Stimulated activated effector memory CD8-positive, alpha-beta T cell treated with anti-CD3 and anti-CD28 coated beads, Interleukin-12 subunit alpha, Interleukin-12 subunit beta, amount 100 ng/mL, for 72 hours (primary cell): ENCODE measurements at places on chromosomes 1 and 21.

DNA sequence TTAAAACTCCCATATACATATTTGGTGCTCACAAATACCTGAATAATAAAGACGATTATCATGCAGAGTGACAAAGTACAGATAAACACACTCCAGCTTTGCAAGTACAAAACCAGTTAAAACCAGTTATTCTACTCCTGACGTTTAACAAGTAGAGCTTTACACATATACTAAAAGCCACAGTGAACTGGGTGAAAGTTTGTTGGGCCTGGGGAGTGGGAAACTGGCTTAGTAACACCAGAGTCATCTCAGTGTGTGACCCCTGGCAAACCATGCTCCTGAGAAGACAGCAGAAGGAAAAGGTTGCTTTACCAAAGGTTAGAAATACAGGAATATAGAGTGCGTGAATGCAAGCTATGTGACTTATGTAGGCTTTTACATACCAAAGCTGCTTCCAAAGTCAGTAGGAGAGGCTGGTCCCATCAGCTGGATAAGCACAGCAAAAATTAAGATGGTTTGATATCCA lies 148.1 kb downstream of the NRIP1 start:
- no peak for DNase-seq

- no peak for DNase-seq
Measured at GRCh38 chr1:62068978-62069377, 125.7 kb upstream of the L1TD1 start.

GRCh38 chr21:39048064-39048463 lies 135.2 kb downstream of the PSMG1 start:
- DNase-seq, result no peak

DNA sequence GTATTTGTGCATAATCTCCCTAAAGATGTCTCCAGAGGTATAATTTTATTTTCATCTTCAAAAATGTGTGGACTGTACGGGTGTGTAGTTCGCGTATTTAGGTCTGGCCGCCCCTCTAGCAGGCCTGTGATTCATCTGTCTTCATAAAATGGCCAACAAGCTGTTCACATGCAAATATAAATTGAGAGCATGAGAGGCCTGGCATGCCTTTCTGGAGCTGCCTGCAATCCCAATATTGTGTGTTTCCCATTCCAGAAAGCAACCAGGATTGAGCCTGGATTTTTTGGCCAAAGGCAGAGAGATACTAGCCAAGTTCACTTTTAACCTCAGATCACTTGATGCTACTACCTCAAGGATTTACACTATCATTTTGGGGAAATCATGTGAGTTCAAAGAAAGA lies 197.2 kb downstream of the NFIA start:
- DNase-seq, result no peak

- no peak for DNase-seq
Measured at GRCh38 chr1:185281245-185281644, 35.8 kb downstream of the IVNS1ABP start.

GRCh38 chr1:170666541-170667254 lies 2.8 kb downstream of the PRRX1 start:
- no peak for DNase-seq

DNA sequence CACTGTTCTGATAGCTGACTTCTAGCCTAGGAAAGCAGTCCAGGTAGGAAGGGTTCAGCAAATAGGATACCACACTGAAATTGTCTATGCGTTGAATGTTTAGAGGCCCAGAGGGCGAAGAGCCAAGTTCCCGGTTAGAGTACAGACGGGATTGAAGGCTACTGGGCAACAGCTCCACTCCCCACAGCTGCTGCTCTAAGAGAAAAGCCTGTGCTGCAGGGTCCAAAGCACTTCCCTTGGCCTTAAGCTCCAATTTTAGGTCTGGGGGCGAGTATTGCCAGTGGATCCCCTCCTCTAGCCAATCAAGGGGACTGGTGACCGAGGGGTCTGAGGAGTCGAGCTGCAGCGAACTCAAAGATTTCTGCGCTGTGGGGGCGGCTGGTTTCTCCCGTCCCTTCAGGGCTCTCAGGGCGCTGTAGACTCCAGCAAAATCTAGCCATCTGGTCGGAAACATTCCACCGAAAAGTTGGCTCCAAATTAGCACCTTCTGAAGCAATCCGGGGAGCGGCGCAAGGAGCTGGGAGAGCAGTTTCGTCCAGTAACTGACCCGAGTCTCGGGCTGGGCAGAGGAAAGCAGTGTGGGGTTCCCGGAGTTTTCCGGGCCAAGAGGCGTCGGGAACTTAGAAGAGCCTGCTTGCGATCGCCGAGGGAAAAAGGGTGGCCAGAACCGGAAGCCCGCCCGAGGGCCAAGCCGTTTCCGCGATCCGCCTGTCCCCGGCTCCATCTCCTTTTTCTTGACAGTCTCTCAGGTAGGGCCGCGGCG lies 748 bp downstream of the PPP1R15B start:
- DNase-seq, result peak; percentile 68

- no peak for DNase-seq
Measured at GRCh38 chr1:208965351-208965750, 618.2 kb upstream of the CAMK1G start.

DNA sequence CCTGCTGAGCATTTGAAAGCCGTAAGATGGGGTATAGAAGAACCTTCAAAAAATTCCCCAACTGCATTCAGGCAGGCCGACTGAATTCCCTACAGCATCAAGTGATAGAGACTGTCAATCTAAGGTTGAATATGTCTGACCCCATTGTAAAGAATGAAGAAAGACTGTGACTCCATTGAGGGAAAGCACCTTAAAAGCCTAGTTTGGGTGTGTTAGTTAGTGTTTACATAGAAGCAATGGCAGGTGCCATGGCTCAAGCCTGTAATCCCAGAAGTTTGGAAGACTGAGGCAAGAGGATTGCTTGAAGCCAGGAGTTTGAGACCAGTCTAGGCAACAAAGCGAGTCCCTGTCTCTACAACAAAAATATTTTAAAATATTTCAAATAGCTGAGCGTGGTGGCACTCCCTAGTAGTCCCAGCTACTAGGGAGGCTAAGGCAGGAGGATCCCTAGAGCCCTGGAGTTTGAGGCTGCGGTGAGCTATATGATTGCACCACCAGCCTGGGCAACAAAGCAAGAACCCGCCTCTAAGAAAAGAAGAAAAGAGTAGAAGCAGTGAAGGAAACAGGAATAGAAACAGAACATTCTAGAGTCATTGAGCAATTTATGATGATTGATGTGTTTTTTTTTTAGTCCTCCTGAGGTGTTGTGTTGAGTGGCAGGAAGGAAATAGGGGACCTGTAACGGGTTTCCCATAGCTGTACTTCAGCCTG lies 15.4 kb downstream of the POLR3GL start:
- DNase-seq, result no peak

DNA sequence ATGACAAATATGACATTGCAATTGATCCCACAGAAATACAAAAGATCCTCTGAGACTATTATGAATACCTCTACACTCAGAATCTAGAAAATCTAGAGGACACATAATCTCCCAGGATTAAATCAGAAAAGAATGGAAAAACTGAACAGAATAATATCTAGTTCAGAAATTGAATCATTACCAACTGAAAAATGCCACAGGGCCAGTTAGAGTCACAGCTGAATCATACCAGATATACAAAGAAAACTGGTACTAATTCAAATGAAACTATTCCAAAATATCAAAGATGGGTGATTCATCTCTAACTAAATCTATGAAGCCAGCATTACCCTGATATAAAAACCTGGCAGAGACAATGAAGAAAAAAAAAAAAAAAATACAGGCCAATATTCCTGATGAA lies 149.3 kb downstream of the BRINP3 start:
- DNase-seq, result no peak

DNA sequence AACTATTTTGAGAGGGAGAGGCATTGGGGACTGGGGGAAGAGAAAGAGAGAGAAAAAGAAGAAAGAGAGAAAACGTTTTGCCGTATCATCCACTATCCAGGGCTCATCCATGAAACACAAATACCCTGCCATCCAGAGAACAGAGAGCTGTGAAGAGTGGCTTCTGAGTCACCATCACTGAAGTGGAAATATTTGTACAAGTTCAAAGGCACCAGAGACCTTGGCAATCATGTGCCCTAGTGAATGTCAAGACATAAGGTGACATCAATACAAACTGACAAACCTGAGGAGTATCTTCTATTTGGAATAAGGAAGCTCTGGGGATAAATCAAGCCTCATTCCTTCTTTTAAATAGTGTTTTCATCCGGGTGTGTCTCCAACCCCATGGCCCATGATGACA lies 197.2 kb upstream of the PROX1 start:
- DNase-seq, result no peak

DNA sequence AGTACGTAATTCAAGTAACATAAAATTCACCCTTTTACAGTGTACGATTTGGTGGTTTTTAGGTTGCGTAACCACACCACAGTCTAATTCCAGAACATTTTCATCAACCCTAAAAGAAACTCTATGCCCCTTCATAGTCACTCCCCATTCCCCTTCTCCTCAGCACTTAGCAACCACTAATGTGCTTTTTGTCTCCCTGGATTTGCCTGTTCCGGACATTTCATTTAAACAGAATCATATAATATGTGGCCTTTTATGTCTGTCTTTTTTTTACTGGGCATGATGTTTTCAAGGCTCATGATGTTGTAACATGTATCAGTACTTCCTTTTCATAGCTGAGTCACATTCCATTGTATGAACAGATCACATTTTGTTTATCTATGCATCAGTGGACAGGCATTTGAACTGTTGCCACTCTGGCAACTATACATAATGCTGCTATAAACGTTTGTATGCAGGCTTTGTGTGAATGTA lies 20.8 kb downstream of the OBSCN start:
- DNase-seq, result no peak

DNA sequence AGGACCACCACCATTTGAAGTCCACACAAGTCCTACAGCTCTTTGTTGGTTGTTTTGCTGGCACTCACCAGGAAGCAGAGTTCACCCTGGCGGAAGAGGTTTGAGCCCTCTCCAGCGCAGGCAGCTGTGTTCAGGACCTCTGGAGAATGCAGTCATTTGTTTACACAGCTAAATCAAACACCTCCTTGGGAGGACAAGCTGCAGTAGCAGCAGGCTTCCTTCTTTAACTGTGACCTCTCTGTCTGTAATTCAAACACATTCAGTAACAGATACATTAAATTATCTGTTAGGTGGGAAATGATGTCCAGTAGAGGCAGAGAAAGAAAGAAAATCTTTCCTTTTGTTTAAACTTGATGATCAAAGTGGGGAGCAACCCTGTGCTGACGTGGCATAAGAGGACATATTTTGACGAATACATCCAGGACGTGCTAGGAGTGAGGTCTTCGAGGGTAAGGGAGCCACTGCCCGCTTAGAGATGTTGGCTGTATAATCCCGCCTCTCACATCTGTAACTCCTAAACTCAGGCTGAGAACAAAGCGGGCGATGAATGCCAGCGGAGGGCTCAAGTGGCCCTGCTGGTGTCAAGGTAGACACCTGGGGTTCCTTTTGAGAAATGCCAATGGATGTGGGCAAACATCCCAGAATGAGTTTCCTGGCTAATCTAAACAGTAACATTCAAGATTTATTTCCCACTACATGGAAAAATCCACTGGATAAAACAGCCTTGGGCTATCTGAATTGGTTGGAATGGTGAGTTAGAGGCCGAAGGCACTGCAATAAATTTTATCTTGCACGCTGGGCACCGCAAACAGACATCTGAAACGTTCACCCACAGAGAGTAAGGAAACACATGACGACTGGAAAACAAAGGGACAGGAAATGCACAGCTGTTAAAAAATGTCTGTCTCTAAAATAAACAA lies 51.7 kb downstream of the ABCA4 start:
- no peak for DNase-seq

DNA sequence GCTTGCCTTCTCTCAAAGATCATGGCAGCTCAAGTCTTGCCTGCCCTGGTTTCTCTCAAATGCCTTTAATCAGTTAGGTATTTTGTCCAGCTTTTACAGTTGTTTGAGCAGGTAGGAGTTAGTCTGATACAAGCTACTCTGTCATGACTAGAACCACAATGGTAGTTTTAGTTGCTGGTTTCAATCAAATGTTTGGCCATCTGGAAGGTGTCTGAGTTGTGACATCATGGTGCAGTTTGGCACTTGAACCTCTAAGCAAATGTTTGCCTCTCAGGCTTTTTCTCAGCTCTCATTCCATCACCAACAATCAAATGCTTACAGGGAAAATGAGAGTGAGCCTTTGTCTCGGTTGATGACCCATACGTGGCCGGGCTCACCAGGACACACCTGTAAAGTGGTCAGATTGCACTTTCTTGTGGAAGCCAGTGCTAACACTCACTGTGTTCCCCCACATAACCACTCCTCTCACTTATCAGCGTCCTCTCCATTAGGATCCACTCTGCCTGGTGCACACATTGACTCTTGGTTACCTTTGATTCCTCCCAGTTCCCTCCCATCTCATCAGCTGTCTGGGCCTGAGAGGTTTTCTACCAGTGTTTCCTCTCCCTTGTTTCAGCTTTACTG lies 67.5 kb downstream of the CCDC185 start:
- DNase-seq, result no peak

DNA sequence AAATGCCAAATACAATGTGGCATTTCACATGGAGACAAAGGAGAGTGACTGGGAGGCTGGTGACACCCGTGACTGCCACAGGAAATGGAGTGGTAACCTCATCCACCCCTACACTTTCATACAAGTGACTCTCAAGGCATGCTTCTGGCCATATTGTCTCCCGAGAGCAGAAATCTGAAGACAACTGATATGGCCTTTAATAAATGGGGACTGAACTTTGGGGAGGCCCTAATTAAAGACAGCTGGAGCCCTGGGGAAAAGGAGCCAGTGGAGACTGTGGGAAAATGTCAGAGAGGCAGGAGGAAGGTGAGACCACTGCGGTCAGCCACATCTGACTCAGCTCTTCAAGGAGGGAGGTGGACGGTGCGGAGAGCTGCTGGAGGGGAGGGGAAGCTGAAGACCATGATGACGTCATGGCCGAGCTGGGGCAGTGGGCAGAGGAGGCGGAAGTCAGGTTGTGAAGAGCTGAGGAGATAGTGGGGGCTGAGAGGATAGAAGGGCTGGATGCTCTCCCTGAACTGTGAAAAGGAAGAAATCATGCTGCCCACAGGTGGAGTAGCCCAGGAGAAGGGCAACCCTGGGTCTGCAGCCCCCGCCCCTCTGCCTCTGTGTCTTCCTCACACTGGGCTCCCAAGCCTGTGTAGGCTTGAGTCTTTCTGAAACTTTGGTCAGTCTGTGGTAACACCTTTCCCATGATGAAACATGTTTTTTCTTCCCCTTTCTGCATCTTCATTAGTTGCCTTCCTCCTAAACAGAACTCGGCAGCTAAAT lies 14.0 kb upstream of the NCF2 start:
- DNase-seq, result no peak

GRCh38 chr1:59317780-59318179 lies 20.9 kb downstream of the FGGY start:
- no peak for DNase-seq
